ENCODE measurements at places on chromosomes 7 and 10. TPM values are rescaled to one million over a fixed set of nuclear protein-coding genes. Genes with fewer than 3 reads are reported as not detected.

The LGI1 gene
- total RNA-seq, result not detected

The AKAP9 gene
- total RNA-seq, result 72.1 TPM

The OPALIN gene
- not detected for total RNA-seq

The NME8 gene
- not detected for total RNA-seq

The CCDC6 gene
- total RNA-seq, result 69.3 TPM

DNA sequence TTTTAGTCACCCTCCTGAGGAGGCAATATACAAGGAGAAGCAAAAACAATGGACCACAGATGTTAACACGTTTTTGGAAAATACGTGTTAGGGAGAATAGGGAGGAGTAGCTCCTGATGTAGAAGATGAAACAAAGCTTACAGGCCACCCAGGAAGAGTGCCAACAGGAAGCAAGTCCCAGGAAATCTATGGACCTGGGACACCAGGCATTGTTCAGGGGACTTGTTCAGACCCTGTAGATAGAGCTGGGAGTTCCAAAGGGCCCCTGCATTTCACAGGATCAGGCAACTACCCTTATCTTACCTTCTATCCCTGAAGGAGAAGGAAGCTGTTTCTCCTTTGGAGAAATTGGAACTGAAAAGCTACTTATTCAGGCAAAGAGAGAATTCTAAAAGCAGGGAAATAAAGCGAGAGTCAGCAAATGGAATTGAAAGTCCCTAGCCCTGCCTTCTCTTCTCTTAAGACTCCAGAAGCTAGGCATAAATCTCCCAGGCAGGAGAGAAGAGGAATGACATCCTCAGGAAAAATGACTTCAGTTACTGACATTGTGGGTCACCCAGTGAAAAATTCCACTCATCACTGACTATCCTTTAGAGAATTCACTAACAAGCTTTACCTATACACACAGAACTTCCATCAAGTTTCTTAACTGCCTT, 77.7 kb upstream of the FAM3C start:
- H3K27ac ChIP-seq, result no peak overlapping the region
- DNase-seq, result no peak
- H3K27me3 ChIP-seq, result no peaks in the 10 kb centered on the region
- no peaks in the 10 kb centered on the region for H3K36me3 ChIP-seq

GRCh38 chr7:157540606-157541294, 203.9 kb downstream of the DNAJB6 start:
- H3K36me3 ChIP-seq, result no peaks in the 10 kb centered on the region

- H3K4me1 ChIP-seq, result no peaks in the 10 kb centered on the region
- H3K4me3 ChIP-seq, result no peak overlapping the region
- H3K27me3 ChIP-seq, result no peaks in the 10 kb centered on the region
Observed at GRCh38 chr7:24531255-24531654, 42.0 kb upstream of the PALS2 start.

GRCh38 chr10:71911296-71911953, 52.8 kb upstream of the CHST3 start:
- DNase-seq, result no peak
- H3K4me3 ChIP-seq, result no peak overlapping the region
- no peaks in the 10 kb centered on the region for H3K4me1 ChIP-seq
- no peak overlapping the region for H3K27ac ChIP-seq
- H3K27me3 ChIP-seq, result no peaks in the 10 kb centered on the region

DNA sequence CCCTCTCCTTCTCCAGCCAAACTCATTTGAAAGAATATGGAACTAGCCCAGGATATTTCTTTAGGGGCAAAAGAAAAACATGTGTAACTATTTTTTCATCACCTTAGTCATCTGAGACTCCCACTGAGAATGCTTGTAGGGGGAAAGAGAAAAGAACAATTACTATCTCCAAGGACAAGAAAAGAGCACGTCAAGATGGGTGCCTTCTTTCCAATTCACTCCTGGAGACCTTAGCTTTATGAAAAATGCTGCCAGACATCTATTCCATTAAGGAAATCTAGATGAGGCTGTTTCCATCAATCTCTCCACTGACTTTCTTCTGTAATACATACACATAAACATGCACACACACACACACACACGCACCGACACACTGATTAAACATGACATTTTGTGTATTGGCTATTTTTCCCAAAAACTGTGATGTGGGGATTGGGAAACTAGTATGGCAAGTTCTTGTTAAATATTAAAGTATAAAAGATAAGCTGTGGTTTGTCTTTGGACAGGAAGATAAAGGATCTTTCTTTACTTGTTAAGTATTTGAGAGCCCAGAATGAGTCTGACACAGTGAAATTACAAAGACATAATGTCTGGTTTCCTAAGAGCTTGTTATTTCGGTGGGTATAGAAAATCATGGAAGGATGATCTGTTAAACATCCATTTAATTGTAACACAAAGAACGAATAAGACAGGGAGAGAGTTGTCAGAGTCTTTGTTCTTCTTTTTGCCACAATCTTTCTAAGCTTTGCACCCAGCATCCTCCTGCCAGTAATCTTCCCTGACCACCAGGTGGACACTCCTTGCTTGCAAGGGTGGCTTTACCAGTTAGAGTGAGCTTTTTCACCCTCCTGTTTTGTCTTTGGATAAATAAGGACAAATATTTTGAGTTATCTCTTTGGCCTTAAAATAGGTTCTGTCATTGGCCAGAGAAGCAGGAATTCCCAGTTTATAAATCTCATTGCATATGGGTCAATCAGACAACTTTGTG, 177.3 kb upstream of the TMEM72 start:
- H3K4me1 ChIP-seq, result no peaks in the 10 kb centered on the region
- H3K36me3 ChIP-seq, result no peaks in the 10 kb centered on the region
- no peak overlapping the region for H3K4me3 ChIP-seq

- H3K36me3 ChIP-seq, result no peaks in the 10 kb centered on the region
- no peak overlapping the region for H3K4me3 ChIP-seq
- H3K27ac ChIP-seq, result no peak overlapping the region
Observed at GRCh38 chr7:33824911-33825459, 80.4 kb upstream of the BMPER start.

DNA sequence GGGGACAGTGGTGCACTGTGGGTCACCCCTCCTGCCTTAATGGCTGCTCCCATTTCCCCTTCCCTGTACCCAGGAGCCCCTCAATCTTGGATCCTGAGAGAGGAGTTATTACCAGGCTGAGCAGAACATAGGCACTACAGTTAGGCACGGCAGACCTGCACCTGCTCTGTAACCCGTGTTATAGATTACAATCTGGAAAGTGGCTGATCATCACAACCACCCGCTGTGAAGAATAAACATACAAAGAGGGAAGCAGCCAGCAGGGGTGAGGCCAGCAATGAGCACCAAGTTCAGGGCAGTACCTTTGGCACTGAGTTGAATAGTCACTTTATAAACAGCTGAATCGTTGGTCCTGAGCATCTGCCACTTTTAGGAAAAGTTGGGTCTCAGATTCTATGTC, 1.7 kb downstream of the CDHR1 start:
- no peak overlapping the region for H3K4me3 ChIP-seq
- H3K36me3 ChIP-seq, result no peaks in the 10 kb centered on the region
- H3K27me3 ChIP-seq, result no peaks in the 10 kb centered on the region
- no peak overlapping the region for H3K27ac ChIP-seq
- no peak for DNase-seq

GRCh38 chr7:10022957-10023356, 950.7 kb upstream of the PHF14 start:
- H3K36me3 ChIP-seq, result no peaks in the 10 kb centered on the region
- H3K4me1 ChIP-seq, result no peaks in the 10 kb centered on the region
- H3K4me3 ChIP-seq, result no peak overlapping the region
- H3K27ac ChIP-seq, result no peak overlapping the region

GRCh38 chr10:19480353-19480752, 335.9 kb upstream of the PLXDC2 start:
- peak overlapping the region; percentile 42 for H3K4me3 ChIP-seq
- no peak for DNase-seq
- H3K27ac ChIP-seq, result no peak overlapping the region
- peaks cover 8% of the 10 kb centered on the region for H3K4me1 ChIP-seq
- no peaks in the 10 kb centered on the region for H3K36me3 ChIP-seq
- H3K27me3 ChIP-seq, result no peaks in the 10 kb centered on the region

DNA sequence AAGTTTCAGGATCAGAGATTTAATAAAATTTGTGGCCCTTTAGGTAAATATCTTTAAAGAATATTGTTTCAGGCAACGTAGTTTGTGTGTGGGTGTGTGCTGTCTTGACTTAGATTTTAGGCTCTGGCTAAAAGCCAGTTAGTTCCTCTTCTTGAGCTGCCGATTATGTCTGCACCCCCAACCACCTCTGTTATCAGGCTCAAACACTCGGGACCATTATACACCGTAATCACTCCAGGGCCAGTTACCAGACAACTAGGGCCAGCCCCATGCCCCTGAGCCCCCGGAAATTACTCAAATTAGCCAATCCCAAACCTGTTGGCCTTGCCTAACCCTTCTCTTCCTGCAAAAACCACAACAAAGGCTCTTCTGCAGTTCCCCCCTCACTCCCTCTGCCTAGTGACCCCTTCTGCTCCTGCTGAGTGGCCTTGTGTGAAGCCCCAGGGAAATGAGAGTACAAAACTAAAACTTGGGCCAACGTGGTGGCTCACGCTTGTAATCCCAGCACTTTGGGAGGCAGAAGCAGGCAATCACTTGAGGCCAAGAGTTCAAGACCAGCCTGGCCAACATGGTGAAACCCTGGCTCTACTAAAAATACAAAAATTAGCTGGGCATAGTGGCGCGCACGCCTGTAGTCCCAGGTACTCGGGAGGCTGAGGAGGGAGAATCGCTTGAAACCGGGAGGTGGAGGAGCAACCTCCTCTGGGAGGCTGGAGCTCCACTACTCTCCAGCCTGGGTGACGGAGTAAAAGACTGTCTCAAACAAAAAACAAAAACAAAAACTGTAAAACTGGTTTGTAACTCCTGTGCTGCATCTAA, 9.2 kb upstream of the HNRNPF start:
- peaks cover 12% of the 10 kb centered on the region for H3K4me1 ChIP-seq
- DNase-seq, result no peak
- peak overlapping the region; percentile 35 for H3K4me3 ChIP-seq
- no peaks in the 10 kb centered on the region for H3K27me3 ChIP-seq
